ENCODE measurements at places on chromosomes 5 and 9.

DNA sequence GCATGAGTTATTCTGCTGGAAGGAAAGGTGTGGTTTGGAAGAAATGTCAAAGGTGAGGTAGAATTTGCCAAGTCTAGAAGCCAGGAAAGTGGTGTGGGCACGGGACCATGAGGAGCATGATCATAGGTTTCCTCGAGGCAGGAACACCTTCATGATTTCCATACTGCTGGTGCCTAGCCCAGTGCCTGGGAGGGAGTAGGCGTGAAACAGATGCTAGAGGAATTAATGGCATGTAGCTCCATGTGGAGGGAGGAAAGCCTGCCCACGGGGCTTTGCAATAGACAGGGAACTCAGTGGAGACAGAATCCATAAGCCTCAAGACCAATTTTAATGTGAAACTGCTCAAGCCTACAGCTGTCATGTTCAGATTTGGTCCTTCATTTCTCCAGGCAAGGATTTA lies 35.1 kb downstream of the TTLL11 start:
- DNase-seq: no peak

DNA sequence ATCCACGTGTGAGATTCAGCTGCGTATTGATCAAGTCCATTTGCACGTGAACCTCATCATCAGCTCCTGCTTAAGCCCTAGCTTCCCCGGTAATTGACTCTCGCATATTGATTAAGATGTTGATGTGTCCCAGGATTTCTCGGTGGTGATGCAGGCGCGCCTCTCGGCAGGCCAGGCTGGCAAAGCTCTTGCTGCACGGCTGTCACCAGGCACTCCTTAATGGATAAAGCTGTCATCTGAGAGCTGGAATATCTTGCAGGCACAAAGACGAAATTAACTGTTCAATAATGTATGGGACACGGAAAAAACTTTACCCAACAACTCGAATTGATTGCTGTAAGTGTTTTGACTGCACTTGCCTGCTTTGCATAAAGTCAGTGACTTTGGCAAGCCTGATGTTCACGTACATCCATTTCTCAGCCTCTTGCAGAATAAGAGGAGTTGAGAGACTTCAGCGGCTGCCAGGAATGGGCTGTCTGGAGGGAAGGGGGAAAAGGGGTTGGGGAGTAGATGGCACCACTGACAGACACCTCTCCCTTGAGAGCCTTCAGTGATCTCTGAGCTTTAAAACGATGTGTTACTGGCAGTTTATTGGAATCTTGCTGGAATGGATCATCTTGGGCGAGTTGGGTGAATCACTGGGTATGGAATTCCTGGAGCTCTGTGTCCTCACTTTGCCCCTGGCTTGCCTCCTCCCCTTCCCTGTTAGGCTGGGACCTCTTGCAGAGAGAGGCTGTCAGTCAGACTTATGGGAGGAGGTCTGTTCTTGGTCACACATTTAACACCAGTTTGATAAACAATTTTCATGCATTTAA lies 650.3 kb downstream of the CCDC171 start:
- DNase-seq: peak; percentile 39

- no peak for DNase-seq
Observed at GRCh38 chr5:84383296-84383815, 1.3 kb downstream of the EDIL3 start.

- no peak for DNase-seq
Observed at GRCh38 chr5:63690546-63690945, 271.7 kb downstream of the HTR1A start.

- no peak for DNase-seq
Observed at GRCh38 chr5:55062039-55062779, 38.2 kb downstream of the GZMK start.

- DNase-seq: no peak
Observed at GRCh38 chr9:8053501-8053900, 253.9 kb upstream of the DMAC1 start.

GRCh38 chr5:1767524-1768282 lies 31.9 kb downstream of the MRPL36 start:
- DNase-seq: no peak

- no peak for DNase-seq
Observed at GRCh38 chr5:178340187-178340586, 107.6 kb upstream of the PHYKPL start.

Data from PC-9 (cell line).